Left lung (tissue), 14 donors: ENCODE measurements at places on chromosomes 1 and 21.

- DNase-seq: no peak
These were observed 17.9 kb upstream of the LAPTM5 start for GRCh38 chr1:30775433-30775975.

DNA sequence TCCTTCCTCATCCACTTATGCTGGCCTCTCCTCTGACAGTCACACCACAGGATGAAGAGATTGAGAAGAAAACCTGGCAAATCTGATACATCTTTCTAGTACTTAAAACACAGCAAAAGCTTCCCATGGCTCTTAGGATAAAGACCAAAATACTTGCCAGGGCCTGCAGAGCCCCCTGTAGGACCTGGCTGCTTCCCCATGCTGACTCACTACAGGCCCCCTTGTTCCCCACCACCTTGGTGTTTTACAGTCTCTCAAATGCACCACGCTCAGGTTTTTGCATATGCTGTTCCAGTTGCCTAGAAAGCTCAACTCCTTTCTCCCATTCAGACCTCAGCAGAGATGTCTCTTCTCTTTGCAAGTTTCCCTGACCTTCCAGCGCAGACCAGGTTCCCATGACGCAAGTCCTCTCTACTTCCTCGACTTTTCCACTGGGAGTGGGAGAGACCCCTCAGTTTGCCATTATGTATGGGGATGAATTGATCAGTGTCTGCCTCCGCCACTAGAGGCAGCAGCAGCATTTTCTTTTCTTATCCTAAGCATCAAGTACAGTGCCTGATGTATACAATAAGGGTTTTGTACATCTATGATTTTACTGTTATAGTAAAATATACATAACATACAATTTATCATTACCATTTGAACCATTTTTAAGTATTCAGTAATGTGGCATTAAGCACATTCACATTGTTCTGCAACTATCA is 113.8 kb upstream of the C8B start:
- no peak for DNase-seq

- DNase-seq: no peak
These were observed 698.6 kb downstream of the LTN1 start for GRCh38 chr21:28294051-28294450.

GRCh38 chr1:111920221-111921024 is 69.0 kb downstream of the KCND3 start:
- no peak for DNase-seq

GRCh38 chr1:111576547-111576946 is 43.0 kb upstream of the RAP1A start:
- DNase-seq: peak; percentile 76

DNA sequence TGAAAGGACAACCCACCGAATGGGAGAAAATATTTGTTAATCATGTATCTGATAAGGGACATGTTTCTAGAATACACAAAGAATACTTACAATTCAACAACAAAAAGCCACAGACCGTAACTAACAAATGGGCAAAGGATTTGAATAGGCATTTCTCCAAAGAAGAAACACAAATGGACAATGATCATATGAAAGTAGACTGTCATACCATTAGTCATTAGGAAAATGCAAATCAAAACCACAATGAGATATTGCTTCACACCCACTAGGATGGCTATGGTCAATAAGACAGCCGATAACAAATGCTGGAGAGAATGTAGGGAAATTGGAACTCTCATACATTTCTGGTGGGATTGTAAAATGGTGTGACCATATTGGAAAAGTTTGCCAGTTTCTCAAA is 367.2 kb upstream of the SGIP1 start:
- DNase-seq: no peak

DNA sequence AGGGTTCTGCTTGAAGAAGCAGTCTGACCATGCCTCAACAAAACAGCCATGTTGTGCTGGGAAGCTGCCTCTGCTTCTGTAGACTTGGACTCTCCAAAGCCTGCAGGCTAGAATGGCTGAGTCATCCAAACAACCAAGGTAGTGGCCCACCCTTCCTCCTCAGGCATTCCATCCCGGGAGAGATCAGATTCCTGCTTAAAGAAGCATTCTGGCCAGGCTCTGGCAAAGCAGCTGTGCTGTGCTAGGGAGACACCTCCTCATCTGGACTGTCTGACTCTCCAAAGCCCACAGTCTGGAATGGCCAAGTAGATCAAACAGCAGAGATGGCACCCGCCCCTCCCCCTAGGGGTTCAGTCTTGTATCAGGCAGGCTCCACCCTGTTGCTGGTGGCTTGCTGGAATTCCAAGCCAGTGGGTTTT is 38.3 kb upstream of the F3 start:
- DNase-seq: no peak

- DNase-seq: no peak
These were observed 39.7 kb upstream of the SLC2A1 start for GRCh38 chr1:42998386-42998785.

DNA sequence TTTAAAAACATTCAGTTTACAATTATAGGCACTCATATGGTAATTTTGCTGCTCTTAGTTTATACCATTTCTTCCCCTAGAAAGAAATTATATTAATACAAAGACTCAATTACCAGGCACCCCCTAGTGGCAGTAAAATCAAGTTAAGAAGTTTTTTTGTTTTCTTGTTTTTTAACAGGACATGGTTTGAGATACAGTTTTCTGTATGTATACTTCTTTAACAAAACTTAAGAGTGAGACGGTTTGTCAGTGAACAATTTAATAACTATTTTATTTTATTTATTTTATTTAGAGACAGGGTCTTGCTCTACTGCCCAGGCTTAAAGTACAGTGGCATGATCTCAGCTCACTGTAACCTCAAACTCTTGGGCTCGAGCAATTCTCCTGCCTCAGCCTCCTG is 224.6 kb downstream of the FAF1 start:
- no peak for DNase-seq

DNA sequence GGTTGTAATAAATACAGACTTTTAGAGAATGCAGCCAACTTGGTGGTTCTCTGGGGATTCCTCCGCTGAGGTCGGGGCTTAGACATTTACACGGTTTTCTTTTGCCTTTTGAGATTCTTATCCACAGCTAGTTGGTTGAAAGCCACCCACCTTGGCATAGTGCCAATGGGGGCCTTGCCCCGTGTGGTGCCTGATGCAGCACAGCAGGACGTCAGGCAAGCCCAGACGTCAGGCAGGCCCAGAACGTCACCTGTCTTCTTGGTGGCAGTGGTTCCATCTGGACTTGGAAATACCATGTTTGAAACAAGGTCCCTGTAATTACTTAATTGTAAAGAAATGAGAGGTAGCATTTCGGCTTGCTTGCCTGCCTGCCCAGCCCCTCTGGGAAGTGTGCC is 78.5 kb downstream of the GALNT2 start:
- DNase-seq: no peak

GRCh38 chr1:209617047-209617673 is 33.6 kb downstream of the CAMK1G start:
- no peak for DNase-seq

- DNase-seq: peak; percentile 22
These were observed 86.0 kb downstream of the PBX1 start for GRCh38 chr1:164644774-164645644.

- no peak for DNase-seq
These were observed 14.7 kb upstream of the GSTM4 start for GRCh38 chr1:109641078-109641740.

DNA sequence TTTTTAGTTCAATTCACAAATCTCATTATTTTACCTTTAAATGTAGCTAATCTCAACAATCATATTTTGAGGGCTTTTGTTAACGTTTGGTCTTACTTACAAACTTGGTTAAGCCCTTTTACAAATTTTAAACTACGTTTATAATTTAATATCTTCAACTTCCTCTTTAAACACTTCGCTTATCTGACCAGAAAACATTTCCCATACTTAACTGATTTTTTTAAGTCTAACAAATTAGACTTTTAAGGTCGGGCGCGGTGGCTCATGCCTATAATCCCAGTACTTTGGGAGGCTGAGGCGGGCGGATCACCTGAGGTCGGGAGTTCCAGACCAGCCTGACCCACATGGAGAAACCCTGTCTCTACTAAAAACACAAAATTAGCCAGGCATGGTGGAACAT is 300.9 kb downstream of the LMX1A start:
- DNase-seq: no peak

DNA sequence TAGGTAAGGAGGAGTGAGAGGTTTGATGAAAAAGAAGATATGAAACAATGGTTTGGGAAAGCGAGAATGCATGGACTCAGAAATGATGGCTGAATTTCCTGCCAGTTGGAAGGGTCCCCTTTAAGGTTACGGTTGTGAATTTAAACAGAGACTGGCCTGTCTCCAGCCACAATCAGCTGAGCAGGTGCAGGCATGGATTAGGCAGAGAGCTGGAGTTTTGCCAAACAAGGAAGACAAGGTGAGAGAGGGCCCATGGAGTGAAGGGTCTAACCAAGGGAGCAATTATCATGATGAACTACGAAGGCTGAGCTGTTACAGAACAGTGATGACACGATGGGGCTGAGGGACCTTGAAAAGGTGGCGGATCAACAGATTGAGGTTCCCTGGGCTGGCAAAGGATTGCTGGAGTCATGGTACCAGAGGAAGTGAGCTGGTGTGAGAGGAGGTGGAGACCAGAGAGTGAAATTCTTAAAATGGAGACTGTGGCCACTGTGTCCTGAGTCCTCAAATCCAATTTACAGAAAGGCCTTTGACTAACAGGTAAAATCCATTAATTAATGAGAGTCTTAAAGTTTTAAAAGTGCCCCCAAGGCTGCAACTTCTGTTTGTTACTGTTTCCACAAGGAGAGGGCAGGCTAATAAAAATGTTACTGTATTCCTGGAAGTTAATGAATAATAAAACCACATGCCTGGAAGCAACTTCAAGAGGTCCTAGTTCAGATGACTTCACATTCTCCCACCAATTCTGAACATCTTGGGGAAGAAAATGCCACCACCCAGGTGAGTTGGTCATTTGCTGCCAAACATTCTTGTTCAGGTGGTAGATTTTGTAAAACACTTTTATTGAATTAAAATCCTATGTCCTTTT is 41.5 kb downstream of the LHX9 start:
- no peak for DNase-seq

DNA sequence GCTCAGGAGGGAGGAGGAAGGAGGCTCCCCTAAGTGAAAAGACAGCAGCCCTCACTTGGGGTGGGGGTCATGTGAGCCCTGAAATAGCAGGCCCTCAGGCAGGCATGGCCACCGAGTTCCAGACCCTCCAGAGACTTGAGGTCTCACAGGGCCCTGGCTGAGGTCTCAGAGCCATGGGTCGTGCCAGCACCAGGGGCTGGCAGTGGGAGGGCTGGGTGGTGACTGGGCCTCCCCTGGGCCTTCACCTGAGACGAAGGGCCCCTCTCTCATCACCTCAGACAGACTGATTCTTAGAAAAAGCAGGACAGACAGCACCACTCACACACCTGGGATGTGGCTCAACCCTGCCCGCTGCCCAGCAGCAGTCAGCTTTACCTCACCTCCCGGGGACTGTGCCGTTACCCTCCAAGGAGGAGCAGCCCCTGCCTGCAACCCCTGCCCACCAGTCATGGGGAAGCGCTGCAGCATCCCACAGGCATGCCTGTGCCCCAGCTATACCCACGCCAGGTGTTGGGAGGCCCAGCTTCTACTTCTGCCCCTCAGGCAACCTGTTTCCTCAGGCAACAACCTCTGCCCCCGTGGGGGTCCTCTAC is 42.6 kb upstream of the LRP8 start:
- DNase-seq: no peak

- DNase-seq: no peak
These were observed 13.2 kb downstream of the TP53BP2 start for GRCh38 chr1:223832637-223832943.

DNA sequence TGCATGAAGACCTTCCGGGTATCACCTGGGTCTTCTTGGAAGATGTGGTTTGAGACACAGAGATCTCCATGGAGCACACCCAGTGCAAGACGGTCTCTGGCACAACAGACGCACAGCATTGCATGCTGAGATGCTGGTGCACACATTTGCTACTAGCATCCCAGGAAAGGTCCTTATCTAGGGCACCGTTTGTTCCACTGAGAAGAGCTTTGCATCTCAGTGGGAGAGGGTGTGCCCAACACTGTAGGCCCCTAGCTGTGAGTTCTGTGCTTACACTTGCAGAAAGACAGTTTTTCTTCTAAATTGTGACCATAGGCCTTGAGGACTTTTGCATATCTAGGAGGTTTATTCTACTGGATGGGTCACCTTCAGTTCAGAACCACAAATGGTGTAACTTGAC is 554.1 kb downstream of the MATN1 start:
- no peak for DNase-seq

DNA sequence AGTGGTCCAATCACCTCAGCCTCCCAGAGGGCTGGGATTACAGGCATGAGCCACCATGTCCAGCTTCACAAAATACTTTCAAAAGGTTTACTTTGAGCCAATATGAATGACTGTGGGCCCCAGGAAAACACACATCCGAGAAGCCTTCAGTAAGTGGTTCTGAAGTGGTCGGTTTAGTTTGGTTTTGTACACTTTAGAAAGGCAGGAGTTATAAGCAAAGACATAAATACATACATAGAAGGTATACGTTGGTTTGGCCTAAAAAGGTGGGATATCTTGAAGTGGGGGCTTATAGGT is 3.2 kb upstream of the MIB2 start:
- DNase-seq: no peak

GRCh38 chr1:24763671-24764070 is 18.4 kb downstream of the CLIC4 start:
- no peak for DNase-seq

DNA sequence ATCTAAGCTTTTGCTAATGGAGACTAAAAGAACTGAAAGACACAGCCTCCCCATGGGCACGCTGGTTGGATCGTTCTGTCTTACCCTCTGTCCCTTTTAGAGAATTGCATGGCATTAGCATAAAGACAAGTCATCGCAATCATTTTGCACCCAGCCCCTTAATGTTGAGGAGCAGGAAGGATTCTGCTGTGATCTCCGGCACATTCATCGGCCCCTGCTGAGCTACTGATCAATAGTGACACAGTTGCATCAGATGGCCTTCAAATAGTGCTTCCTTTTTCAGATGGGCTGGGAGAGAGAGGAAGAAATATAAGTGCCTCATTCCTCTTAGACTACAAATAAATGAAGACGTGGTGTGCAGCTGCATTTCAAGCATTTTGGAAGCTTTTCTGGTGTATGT is 75.4 kb downstream of the NOS1AP start:
- no peak for DNase-seq

- no peak for DNase-seq
These were observed 21.0 kb downstream of the CACNA1S start for GRCh38 chr1:201091256-201091655.

- no peak for DNase-seq
These were observed 17.7 kb downstream of the DDAH1 start for GRCh38 chr1:85447006-85447943.

GRCh38 chr1:218711001-218711400 is 365.9 kb downstream of the TGFB2 start:
- no peak for DNase-seq

DNA sequence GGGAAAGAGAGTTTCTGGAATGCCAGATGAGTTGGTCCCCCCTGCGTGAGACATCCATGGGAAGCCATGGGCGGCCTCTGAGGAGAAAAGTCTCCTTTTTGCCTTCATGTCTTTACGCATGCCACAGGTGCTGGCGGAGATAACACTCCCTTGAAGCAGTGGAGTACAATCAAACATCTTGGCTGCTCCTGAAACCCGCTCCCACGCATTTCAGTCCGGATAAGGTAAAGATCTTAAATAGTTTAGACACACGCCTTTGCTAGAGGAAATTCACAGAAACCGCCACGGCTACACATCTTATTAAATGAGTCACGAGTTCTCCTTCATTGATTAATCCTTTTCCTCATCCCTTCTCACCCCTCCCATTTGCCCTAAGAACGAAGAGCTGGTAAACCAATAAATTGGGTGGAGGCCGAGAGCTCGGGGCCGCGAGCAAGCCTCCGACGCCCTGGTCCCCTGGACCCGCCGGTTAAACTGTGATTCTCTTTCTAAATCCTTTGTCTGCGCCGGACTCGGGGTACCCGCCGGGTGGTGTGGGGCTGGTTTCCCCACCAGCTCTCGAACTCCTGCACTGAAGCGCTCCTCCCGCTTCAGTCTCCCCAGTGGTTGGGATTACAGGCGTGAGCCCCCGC is 6.6 kb upstream of the ZNF669 start:
- DNase-seq: peak; percentile 21
